ENCODE measurements at places on chromosomes 5 and 9.

- DNase-seq = no peak
Observed at GRCh38 chr5:127223256-127223974, 67.2 kb upstream of the MEGF10 start.

- no peak for DNase-seq
Observed at GRCh38 chr5:90802474-90803317, 244.1 kb downstream of the ADGRV1 start.

GRCh38 chr5:140152022-140152999, 22.7 kb upstream of the CYSTM1 start:
- no peak for DNase-seq

GRCh38 chr5:173099461-173099860, 43.3 kb downstream of the CREBRF start:
- DNase-seq = no peak

GRCh38 chr5:77669677-77670076, 31.2 kb upstream of the OTP start:
- no peak for DNase-seq

- no peak for DNase-seq
Observed at GRCh38 chr5:143386725-143387124, 16.8 kb downstream of the NR3C1 start.
